Hematopoietic multipotent progenitor cell treated with erythropoietin and hydrocortisone succinate and interleukin-3 and kit ligand, for 6 days (in vitro differentiated cells): ENCODE measurements at places on chromosomes 5 and 9.

- DNase-seq, result peak; percentile 27
These were observed 31.4 kb upstream of the PSD2 start for GRCh38 chr5:139763930-139764791.

- DNase-seq, result peak; percentile 78
These were observed 65.3 kb upstream of the EGFLAM start for GRCh38 chr5:38193015-38193581.

DNA sequence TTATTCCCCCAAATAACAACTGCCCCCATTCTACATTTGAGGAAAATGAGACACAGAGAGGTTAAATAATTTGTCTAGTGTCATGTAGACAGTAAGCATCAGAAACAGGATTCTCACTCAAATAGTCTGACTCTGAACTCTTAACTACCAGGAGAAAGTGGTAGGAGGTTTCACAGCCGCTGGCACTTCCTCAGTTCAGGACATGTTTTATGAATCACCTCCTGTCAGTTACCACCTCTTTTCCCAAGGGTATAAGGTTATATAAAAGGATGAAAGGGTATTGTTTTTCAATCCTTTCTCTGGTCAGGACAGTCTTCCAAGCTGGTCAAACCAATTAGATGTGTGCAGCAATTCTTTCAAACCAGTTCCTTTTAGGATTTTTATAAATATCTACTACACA is 52.1 kb downstream of the TSSK1B start:
- no peak for DNase-seq

DNA sequence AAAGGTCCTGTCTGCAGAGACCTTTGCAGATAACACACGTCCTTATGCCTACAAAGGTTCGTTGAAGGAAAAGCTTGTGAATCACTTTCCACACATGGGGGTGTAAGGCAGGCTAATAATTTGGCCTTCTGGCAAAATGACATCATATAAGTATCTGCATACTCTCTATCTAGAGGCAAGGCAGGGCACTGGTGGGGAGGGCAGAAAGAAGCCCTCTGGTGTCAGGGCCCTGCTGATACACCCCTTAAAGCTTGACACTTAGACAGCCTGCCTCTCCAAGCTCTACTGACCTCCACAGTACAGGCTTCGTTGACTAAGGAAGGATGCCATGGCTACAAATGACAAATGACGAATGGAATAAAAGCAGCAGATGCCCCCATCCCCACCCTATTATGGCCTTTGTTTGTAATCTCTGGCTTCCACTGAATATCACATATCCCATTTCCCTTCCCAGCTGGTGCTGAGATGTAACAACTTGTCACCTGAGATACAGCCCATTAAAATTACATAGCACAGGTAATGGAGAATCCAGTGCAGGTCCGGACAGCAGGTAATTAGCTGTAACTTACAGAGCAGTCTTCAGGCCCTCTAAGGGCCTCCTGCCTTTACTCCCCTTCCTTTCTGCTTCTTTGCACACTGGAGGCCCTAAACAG is 76.9 kb upstream of the IFNK start:
- DNase-seq, result peak; percentile 45

DNA sequence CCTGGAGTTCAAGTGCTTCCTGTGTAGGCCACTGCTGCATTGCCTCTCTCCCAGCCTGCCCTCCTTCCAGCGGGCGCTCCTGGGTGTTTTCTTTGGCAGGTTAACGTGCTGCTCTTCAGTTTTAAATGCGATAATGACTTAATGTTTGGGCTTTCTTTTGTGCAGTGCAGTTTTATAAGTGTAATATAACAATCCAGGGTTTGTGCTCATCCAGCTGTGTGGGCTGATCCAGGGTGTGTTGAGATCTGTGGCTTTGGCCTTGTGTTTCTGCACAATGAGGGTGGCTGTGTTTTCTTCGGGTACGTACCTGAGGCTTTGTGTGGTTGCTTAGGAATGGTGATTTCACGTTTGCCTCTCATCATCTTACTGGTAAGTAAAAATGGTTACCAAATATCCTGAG is 50.6 kb downstream of the PCSK5 start:
- no peak for DNase-seq

DNA sequence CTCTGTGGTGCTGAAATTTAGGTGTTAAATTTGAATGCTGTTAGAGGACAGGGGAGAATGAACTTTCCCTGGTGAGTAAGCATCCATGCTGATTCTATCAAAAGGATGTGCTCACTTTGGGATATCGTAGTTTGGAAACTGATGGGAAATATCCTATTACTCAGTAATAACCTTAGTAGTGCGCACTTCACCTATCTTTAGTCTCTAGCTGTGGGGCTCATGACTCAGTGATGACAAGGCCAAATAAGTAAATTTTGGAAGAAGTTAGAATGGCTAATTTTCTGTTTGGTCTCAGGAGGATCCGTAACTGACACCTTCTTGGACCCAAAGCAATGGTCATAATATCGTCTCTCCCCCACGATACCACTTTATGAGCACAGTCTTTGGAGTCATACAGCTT is 448.4 kb downstream of the PSAT1 start:
- no peak for DNase-seq

GRCh38 chr9:133591116-133591910 is 17.9 kb downstream of the FAM163B start:
- no peak for DNase-seq

GRCh38 chr5:180785794-180786221 is 16.8 kb downstream of the MGAT1 start:
- no peak for DNase-seq

DNA sequence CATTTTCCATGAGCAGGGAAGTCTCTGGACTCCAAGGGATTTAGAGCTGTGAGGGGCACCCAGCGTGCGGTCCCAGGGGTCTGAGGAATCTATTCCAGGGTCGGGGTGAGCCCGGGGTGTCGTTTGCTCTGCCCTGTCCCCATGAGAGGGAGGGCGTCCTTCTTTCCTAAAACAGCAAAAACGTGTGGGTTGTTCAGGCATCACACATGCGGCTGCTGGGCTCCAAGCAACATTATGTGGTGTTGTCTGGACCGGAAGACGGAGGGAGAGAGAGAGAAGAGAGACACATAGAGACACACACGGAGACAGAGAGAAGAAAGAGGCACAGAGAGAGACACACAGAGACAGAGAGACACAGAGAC is 42.7 kb upstream of the COL5A1 start:
- DNase-seq, result no peak

GRCh38 chr5:169762338-169763095 is 125.4 kb downstream of the DOCK2 start:
- no peak for DNase-seq

GRCh38 chr5:119269061-119269944 is 86.5 kb upstream of the TNFAIP8 start:
- DNase-seq, result peak; percentile 88
